Right ventricle myocardium superior (tissue), 1 donor: ENCODE measurements at places on chromosomes 5 and 9. TPM values are rescaled to one million over a fixed set of nuclear protein-coding genes. Genes with fewer than 3 reads are reported as not detected.

The SVEP1 gene
- total RNA-seq, result 6.8 TPM

The COL5A1 gene
- 12.7 TPM for total RNA-seq

The POLR3G gene
- 0.46 TPM for total RNA-seq

- no peak for DNase-seq
Observed at GRCh38 chr9:127961613-127962155, 19.1 kb downstream of the EEIG1 start.

DNA sequence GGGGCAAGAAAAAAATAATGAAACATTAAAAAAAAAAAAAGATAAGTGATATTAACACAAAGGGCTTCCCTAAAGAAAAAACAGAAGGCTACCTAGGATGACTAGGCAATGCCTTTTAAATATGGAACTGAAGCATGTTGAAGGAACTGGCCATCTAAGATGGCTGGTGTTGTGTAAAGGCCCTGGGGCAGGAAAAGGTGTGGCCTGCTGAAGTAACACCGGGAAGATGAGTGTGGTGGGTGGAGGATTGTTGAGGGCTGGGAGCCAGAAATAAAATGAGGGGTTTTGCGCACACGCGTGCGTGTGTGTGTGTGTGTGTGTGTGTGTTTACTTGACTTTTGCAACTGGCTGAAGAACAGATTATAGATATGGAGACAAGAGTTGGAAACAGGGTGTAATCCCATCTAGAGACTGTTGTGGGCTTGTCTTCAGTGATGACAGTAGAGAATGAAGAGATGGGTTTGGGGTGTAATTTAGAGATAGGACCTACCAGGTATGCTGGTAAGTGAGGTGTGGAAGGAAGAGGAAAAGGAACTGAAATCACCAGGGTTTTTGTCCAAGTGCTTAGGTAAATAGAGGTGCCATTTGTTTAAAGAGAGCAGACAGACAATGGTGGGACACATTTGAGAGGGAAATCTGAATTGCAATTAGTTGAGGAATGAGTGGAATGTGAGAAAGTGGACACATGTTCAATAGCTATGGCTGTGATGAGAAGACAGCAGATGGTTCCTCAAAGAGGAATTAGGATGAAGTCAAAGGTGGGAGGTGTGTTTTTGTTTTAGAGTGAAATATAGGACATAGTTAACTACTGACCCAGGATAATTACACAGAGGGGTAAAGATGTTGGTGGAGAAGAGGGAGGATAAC lies 33.9 kb downstream of the RAD23B start:
- DNase-seq, result no peak

GRCh38 chr5:78644741-78645300 lies 3.8 kb downstream of the LHFPL2 start:
- no peak for DNase-seq

GRCh38 chr9:85715587-85715986 lies 26.2 kb downstream of the AGTPBP1 start:
- no peak for DNase-seq

DNA sequence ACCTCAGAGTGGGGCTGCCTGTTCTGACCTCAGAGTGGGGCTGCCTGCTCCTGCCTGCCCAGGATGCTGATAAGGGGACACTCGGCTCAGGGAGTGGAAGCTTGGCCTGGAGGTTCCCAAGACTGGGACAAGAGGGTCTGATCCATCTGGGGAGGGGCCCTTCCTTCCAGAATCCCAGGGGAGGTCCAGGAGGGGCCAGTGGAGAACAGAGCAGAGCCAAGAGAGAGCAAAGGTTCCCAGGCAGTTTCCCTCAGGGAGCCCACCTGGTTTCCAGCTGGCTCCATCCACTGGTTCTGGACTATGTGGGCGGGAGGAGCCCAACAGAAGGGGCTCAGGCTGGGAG lies 49.1 kb upstream of the RNU6ATAC start:
- peak; percentile 31 for DNase-seq

DNA sequence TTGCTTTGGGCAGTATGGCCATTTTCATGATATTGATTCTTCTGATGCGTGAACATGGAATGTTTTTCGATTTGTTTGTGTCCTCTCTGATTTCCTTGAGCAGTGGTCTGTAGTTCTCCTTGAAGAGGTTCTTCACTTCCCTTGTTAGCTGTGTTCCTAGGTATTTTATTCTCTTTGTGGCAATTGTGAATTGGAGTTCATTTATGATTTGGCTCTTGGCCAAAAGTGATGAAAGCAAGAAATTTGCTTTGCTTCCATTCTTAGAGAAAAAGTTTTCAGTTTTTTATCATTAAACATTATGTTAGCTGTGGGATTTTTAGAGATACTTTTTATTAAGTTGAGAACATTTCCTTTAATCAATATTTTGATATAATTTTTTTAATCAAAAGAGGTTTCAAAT lies 203.5 kb downstream of the TAF11L14 start:
- no peak for DNase-seq

DNA sequence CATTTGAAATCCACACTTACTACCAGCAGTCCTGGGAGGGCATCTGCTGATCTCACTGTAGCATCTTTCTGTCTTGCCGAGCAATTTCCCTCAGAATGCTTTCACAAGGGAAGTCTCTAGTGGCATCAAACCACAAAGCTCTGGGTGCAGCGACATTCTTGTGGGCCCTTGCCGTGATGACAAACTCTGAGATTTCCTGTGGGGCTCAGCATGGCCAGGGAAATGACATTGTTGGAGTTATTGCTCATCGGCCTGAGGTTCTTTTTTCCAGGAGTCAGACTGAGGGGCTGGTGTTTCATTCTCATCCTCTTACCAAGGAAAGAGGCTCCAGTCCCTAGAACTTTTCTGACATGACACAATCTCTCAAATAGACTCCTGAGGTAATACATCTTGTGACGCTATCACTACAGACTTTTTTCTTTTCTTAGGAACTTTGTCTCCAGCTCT lies 51.4 kb downstream of the PFDN1 start:
- no peak for DNase-seq

GRCh38 chr5:83577036-83577636 lies 105.6 kb downstream of the VCAN start:
- DNase-seq, result no peak

DNA sequence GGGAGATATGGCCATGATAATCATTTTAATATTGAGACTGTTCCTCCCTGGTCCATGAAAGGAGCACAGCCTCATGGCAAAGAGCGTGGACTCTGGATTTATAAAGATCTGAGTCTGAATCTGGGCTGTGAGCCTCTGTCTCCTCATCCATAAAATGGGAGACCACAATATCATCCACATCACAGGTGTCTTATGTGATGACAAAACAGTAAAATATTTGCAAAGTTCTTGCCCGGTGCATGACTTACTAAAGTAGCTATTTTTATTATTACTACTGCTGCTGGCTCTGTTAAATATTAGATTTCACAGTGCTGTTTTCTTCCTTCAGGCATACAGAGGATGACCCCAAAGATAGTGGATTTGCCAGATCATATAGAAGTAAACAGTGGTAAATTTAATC lies 74.1 kb downstream of the TEK start:
- no peak for DNase-seq

DNA sequence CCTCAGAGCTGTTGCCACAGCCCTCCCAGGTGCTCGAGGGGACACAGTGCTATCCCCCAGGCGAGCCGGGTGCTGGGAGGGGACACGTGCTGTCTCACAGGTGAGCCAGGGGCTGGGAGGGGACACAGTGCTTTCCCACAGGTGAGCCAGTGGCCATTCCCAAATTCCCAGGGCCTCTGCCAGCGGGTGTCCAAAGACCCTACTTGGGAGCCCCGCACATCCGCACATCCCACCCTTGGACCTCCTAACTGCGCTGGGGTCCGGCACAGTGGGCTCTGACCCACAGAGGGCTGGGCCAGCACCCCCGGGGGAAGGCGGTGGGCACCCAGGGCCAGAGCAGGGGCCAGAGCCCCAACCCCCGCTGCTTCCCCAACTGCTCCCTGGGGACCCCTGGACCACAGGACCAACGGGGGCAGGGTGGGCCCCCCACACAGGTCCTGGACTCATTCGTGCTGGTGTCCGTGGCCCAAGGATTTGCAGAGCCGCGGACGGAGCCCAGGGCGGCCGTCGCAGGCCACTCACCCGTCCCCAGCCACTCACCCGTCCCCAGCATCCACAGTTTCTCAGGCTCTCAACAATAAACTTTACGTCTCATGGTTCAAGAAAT lies 17.9 kb downstream of the EXD3 start:
- DNase-seq, result no peak
